Glomerular endothelial cell (primary cell): ENCODE measurements at places on chromosomes 2 and 18.

GRCh38 chr18:40357536-40357935 lies 1597.5 kb upstream of the PIK3C3 start:
- no peak for DNase-seq

DNA sequence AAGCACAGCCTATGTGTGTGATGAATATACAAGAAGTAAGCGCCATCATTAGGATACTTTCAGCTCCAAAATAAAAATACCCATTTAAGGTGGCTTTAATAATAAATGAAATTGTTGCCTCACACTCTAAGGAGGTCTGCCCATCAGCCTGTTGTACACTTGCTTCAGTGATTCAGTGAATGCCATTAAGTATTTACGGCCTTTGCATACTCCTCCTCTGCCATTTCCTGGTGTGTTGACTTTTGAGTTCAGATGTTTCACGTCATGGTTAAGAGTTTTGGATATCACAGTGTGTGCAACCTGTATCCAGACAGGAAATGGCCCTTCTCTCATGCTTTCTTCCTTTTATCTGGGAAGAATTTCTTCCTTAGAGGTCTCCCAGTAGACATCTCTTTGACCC lies 38.6 kb upstream of the SNORC start:
- no peak for DNase-seq

GRCh38 chr18:7191736-7192135 lies 39.2 kb upstream of the LRRC30 start:
- no peak for DNase-seq

GRCh38 chr2:199973703-199974102 lies 18.3 kb downstream of the MAIP1 start:
- DNase-seq: no peak

GRCh38 chr18:62187543-62188510 lies 772 bp downstream of the RELCH start:
- no peak for DNase-seq

DNA sequence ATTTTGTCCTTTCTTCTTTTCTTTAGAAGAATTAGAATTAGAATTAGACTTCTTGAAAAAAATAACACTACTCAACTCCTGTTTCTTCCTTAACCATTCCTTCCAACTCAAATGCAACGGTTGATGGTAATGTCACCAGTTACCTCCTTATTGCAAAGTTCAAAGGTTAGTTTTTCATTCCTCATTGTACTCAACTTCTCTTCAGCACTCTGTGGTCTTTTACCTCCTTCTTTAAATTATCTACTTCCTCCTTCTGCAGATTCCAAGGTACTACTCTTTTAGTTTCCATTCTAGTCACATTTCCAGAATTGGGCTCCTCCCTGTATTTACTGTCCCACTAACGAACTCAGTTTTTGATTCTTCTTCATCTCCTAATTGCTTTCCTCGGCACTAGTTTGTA lies 700.7 kb downstream of the SATB2 start:
- no peak for DNase-seq

GRCh38 chr2:183186766-183187165 lies 62.5 kb downstream of the NUP35 start:
- DNase-seq: no peak

- no peak for DNase-seq
Observed at GRCh38 chr2:97707362-97708047, 5.9 kb upstream of the ZAP70 start.

GRCh38 chr2:161228511-161229240 lies 68.4 kb downstream of the TANK start:
- DNase-seq: no peak

GRCh38 chr2:134123332-134123731 lies 130.5 kb upstream of the MGAT5 start:
- DNase-seq: no peak

DNA sequence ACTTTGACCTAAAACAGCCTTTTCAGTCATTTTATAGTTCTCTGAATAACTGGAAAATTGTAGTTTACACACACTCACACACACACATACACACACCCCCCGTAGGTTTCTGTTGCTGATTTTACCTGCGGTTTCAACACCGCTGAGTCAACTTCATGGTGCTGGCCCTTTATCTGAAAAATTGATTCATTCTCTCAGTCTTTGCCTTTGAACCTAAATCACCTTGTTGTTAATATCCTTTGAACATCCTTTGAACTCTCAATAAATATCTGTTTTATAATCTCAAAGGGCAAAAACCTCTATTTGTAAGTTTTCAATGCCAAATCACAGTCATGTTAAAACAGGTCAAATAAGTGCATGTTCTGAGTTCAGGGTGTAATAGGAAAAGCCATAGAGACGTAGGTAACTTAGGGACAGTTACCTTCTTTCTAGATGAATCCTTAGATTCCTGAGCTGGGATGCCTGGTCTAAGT lies 109.0 kb upstream of the BZW1 start:
- no peak for DNase-seq

GRCh38 chr2:53913721-53914120 lies 54.0 kb upstream of the GPR75 start:
- DNase-seq: peak; percentile 14

DNA sequence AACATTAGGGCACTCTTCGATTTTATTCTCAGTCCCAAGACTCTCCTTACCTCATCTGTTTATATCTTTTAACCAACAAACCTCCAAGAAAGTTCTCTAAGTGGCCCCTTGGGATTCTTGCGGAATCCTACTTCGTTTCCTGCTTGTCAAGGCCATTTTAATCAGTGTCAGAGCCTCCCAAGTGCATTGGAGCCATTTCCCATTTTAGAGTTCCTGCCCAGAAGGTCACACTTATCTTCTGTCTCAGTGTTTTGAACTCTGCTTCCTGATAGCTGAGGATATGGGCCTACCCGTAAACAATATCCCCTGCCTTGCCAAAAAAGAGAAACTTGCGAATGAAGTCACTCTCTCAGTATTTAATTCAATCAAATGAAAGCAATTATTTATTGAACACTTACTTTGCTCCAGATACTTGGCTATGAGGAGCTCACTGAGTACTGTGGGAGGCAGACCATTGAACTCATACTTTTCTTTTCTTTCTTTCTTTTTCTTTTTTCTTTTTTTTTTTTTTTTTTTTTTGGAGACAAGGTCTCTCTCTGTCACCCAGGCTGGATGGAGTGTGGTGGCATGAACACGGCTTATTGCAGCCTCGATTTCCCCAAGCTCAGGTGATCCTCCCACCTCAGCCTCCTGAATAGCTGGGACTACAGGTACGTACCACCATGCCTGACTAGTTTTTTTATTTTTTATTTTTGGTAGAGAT lies 5.7 kb upstream of the NOSTRIN start:
- no peak for DNase-seq

DNA sequence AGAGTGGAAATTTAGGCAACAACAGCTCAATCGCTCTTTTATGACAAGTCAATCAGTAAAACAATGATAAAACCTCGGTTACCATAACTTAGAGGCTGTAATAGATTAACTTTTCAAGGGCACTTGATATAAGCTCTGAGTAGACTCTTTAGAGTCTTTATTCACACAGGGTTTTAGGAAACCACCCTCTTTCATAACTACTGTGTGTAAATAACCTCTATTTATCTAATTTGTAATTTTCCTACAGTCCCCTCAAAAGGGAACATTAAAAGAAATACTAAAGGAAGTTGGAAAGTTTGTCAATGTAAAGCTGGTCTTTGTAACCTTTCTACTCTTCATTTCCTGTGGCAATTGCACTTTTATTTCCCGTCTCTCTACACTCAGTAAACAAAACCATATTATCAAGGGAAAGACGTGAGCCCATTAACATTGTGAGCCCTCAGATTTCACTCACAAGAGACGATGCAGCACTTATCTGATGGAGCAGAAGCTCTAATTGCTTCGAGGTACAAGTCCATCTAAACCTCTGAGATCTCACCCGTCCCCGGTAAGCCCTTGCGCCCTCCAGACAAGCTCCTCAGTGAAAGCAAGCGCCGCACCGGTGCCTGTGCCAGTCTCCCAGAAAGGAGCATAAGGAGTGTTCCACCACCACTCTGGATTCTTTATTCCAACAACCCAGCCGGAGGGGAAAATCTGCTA lies 1.1 kb upstream of the HOXD1 start:
- no peak for DNase-seq

DNA sequence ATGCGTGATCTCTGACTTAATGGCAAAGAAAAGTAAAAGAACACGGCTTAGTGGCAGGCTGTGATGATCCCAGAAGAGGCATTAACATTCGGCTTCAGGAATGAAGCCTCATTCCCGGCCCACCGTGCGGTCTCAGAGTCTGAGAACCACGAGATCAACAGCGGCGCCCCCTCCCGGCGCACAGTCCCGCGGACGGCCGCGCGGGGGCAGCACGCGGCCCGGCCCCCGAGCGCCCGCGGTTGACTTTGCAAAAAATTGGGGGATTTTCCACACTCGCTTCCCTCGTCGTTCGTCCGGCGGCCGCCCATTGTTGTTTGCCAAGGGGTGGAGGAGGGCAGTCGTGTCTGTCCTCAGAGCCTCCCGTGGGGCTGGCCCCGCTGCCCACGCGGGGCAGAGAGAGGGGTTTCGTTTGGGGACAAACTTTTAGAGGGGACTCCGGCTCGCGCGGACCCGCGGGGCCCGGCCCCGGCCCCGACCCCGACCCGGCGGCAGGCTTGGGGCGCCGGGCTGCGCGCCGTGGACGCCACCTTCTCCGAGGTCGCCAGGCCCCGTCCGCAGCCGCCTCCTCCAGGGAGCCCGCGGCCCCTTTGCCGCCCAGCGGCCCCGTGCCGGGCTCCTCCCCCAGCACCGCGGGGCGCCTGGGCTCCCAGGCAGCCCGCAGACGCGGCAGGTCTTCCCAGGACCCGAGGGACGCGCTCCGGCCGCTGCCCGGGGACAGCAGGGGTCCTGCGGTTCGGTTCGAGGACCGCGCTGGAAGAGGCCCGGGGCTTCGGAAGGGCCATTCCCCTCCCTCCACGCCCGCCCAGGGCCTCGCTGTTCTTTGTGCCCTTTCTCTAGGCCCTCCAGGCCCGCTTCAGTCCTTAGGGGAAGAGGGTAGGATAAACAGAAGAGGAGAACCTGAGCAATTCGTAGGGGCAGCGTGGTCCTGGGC lies 3.4 kb upstream of the HS6ST1 start:
- DNase-seq: no peak
